Hindlimb muscle (tissue), 1 donor: ENCODE measurements at places on chromosomes 4 and X.

- no peak for DNase-seq
Observed at GRCh38 chr4:3128976-3129375, 54.5 kb downstream of the HTT start.

DNA sequence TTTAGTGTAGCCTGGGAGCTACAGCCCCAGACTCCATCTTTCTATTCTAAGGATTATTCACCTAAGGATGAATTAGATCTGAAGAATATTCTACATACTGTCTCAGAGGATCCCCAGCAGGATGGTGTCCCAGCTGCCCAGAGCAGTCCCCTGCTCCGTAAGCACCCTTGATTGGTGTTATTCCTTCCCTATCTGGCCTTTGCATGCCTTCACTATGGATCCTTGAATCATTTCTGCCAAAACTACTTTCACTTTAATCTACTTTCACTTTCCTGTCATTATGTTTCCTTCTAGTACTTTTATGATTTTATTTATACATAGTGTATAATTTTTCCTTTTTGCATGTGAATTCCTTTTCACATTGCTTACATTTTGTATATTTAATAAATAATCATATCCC is 39.2 kb downstream of the ARHGAP24 start:
- no peak for DNase-seq

- no peak for DNase-seq
Observed at GRCh38 chrX:153608376-153608775, 9.4 kb upstream of the CCNQ start.

DNA sequence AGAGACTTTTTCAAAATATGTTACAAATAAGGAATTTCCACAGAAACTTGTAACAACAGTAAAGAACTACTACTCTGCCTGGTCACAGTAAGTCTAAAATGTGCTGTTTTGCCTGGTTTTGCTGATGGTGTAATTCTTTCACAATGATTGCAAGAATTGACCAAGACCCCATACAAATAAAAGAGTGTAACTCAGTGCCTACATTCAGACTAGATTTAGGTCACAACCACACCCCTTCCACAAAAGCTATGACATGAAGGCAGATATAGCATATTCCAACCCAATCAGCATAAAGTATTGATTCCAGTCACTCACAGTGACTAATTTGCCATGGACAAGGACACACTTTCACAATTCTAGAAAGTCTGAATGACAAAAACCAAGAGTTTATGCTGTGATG is 53.7 kb upstream of the TMPRSS11F start:
- DNase-seq = no peak

DNA sequence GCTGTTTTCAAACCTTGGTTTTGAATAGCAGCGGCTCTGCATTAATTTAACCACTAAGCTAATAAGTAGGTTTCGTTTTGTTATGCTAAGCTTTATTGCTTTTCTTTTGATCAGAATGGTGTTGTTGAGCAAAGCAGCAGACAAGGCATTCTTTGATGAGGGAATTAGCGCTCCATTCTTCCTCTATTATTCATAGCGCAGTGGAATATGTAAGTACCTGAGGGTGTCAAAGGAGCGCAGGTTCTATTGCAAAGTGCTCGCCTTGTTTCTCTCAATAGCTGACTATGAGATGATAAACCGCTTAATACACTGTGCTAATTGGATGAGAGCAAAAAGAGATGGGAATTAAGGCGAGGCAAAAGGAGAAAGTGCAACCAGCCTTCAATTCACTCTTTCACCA is 16.3 kb downstream of the ARX start:
- DNase-seq = no peak

GRCh38 chr4:145795521-145795920 is 115.6 kb downstream of the C4orf51 start:
- DNase-seq = no peak

DNA sequence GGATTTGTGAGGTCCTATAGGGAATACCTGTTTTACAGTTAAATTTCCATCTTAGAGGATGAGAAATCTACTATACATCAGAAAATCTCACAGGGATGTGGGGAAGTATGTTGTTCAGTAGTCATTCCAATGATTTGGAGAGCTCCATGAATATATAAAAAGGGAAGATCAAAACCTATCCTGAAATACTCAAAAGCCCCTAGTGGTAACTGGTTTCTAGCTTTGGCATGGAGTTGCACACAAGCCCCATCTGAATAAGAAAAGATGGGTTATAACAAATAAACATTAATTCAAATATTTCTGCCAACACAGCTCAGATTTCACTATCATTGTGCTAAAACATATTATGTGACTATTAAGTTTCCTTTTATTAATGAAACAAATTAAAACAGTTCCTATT is 101.6 kb downstream of the FBXO8 start:
- DNase-seq = no peak

DNA sequence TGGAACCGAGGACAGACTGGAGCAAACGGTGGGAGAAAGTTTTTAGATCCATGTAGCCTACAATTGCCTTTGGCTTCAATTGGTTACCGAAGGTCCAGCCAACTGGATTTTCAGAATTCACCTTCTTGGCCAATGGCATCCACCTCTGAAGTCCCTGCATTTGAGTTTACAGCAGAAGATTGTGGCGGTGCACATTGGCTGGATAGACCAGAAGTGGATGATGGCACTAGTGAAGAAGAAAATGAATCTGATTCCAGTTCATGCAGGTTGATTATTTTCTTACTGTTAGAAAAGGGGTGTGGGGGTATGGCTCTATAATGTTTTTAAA is 702 bp downstream of the KLHL5 start:
- no peak for DNase-seq
